ENCODE measurements at places on chromosomes 12 and 14. TPM values are rescaled to one million over a fixed set of nuclear protein-coding genes. Genes with fewer than 3 reads are reported as not detected.

DNA sequence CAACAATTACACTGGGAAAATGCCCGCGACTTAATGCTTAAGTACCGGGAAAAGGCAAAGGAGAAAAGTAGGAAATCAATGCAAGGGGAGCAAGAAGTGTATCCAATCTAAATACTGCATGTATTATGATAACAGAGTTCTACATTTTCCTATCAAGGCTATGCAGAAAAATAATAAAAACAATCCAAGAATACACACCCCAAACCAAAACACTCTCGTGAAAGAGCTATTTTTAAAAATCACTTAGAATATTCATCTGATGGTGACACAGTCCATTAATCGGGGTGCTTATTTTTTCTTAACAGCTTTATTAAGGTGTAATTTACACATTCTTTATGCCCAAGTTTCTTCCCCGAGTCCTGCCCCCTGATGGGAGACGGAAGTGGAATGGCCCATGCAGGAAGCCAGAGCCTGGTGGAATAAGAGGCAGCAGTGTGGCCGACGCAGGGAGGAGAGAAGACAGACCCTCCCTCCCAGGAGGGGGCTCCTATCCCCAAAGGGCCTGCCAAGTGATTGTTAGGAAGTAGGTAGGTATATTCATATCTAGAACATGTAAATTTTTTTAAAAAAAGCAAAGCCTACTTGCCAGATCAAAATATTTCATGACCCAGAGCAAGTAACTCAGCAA, 174.3 kb downstream of the FOXN3 start:
- no peak for DNase-seq

SLC39A5 gene
- polyA plus RNA-seq = 87.0 TPM

GRCh38 chr12:22396253-22396652, 61.7 kb upstream of the ST8SIA1 start:
- DNase-seq = no peak

DNA sequence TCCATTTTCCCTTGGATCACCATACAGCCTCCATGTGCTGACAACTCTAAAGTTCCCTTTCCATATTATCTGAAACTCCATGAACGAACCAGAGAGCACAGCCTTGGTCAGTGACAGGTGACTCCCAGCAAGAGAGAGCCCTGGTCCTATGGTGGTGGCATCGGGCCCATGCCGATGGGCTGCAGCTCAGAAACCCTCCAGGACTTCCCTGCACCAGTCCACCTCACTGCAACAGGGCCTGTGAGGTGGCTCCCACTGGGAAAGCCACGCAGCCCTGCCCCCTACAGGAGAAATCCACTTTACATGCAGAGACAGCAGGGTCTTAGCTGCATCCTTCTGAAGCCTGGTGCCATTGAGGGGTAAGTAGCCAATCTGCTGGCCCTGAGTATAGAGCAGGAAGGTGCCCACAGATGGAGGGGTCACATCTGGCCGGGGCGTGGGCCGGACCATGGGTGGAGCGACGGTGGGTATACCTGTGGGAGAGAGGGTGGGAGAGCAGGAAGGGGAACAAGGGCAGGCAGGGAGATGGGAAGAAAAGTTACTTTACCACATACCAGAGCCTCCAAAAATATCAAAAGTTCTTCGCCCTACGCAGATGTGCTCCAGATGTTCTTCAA, 24.7 kb downstream of the RTRAF start:
- DNase-seq = no peak

ISCU gene
- 99.2 TPM for polyA plus RNA-seq

DNA sequence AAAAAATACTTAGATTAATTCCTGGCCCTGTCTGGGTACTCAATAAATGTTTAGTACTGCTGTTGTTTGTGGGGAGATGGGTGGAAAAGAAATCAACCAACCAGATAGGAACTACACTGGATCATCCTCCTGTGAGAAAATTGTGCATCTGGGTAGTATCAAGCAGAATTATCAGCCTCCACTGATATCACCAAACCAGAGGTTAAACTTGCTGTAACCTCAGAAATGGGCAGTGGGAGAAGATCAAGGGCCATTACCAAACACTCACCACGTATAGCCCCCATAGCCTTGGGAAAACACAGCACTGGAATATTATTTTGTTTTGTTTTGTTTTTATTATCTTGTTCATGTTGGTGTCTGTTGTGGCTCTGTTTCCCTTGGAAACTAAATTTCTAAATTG, 19.7 kb downstream of the VEZT start:
- DNase-seq = no peak

DNA sequence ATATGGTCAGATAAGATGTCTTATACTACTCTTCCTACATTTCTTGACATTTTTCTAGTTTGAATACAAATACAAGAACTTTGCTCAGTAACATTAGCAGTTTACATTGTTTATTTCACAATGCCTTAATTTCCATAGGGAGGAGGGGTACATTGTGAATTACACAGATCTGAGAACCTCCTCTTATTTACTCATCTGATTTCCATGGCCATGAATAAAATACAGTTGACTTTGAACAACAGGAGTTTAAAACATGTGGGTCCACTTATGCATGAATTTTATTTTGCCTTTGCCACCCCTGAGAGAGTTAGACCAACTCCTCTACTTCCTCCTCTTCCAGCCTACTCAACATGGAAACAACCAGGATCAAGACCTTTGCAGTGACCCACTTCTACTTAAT, 67.7 kb downstream of the MGST1 start:
- DNase-seq = no peak

DNA sequence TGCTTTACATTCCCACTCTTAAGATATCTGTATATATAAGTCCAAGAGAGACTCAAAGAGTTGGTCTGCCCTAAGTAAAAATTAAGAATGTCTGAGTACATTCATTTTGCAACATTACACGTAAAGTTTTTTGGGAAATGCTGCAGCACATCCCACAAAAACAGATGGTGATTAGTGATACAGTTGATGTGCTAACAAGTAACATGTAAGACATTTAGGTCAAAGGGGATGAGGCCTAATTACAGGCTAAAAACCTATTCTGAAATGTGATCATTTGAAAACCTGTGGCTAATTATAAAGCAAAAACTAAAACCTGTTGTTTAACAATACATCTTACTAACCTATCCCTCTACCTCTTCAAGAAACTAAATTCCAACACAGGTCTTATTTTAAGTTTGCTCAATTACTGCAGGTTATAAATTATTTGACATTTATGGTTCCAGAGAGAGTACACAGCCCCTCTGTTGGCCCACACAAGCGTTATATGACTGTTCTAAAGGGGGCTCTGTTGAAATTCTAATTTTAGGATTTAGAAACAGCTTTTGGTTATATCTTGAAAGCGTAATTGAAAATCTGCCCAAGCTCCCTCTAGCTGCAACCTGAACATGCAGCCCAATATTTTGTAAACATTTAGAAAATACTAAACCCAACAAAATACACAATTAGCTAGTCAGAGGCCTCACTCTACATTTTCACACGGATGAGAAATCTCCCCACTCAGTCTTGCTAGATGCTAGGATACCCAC, 42.9 kb downstream of the BRAP start:
- DNase-seq = no peak

NANOG gene
- polyA plus RNA-seq = 0.09 TPM

DNA sequence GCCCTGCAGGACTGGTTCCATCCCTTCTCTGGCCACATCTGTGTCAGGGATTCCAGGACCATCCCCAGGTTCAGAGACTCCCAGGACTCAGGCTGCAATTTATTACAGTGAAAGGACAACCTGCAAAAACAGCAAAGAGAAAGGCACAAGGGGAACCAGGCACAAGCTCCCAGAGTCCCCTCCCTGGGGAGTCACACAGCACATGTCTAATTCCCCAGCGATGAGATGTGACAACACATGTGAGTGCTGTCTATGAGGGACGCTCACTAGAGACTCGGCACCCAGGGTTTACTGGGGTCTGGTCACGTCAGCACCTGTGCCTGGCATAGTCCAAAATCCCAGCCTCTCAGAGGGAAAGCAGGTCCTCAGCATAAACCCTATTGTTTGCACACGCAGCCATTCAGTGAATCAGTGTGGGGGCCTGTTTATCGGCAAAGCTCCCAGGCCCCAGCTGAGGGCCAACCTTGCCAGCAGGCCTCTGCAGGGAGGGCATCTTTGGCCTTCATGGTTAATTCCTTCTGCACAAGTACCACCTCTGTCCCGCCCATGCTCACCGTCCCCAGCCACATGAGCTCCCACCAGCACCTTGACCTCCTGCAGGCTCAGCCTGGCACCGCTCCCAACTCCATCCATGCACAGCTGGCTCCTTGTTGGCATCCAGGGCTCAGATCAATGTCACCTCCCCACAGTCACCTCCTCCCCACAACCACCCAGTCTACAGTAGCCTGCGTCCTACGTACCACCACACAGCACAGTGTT, 198.9 kb upstream of the SFSWAP start:
- no peak for DNase-seq

DNA sequence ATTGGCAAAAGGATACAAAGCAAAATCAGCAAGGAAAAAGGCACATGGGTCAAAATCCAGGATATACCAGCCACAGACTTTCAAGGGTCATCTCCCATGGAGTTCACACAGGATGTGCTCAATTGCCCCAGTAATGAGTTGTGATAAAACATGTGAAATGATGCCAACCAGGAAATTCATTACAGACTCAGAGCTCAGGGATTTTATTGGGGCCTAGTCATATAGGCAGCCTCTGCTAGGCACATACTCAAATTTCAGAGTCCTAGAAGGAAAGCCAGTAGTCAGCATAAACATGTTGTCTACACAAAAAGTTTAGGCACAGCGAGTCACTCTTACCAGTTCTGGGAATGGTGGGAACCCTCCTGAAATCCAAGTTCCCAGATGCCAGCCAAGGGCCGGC, 64.4 kb upstream of the OSBPL8 start:
- DNase-seq = peak; percentile 39

GDF11 gene
- 21.3 TPM for polyA plus RNA-seq

- DNase-seq = no peak
These were observed 9.1 kb upstream of the RPAP3 start for GRCh38 chr12:47714826-47715386.

GRCh38 chr14:104820669-104821228, 19.8 kb downstream of the ZBTB42 start:
- no peak for DNase-seq

DNA sequence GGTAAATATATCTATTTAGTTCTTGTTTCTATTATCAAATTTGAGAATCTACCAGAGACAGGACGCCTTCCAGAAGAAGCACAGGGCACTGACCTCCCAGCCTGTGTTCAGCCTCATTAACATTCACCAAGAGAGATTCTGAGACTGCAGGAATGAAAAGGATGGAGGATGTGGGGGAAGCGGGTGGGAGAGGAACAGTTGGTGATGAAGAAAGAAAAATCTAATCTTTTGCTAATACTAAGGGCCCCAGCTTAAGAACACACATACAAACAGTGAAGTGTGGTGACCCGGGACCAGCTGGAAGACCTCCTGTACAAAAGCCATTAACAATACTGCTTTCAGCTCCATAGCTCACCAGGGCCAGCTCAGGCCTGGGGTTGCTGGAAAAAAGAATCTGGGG, 160.5 kb downstream of the NUAK1 start:
- DNase-seq = no peak

DNA sequence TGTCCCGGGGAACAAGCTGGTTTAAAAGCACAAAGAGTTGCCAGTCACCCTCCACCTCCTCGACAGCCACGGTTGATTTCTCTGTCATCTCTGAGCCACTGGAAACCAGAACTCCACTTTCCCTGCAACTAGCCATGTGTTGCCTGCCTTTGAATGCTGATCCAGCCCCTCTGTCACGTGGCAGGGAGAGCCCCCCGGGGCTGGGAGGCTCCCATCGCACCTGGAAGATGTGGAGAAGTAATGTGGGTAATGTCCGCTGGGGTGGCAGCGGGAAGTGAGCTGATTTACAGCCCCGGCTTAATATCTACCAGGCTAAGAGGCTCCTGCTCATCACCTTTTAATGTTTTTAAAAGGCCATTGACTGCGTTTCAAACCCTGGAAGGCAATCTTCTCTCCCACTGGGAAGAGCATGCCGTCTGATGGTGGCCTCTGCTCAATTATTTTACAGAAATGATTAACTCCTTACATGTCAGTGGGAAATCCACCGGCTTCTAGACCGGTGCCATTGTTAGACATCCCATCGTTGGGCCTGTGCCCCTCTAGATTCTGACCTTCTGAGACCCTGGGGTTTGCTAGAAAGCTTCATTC, 7.4 kb downstream of the PRIMA1 start:
- no peak for DNase-seq

DNA sequence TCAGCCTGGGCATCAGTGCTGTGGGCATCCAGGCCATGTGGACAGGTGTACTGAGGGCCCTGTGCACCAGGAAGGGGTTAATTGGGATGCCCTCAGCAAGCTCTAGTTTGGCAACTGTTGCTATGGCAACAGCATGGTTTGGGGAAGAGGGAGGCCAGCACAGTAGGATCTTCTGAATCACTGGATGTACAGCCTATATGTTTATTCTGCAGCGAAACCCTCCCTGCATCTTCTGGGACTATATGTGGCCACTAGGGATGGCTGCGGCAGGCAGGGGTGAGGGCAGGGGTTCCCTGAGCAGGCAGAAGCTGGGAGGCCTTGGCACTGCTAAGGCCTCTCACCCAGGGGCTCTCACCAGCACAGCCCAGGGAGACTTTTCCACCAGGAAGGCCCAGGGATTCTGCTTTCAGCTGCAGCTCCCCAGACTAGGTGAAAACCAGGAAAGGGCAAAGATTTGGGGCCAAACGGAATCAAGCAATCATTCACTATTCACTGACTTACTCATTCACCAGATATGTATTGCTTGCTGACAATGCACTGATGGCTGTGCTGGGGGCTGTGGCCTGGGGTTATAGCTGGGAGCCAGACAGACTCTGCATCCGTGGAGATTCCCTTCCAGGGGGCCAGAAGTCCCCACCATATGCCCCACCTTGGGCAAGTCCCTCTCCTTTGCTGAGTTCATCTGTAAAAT, 42.8 kb downstream of the IRF2BPL start:
- no peak for DNase-seq

GRCh38 chr12:106585521-106586277, 2.9 kb downstream of the RFX4 start:
- DNase-seq = no peak

DNA sequence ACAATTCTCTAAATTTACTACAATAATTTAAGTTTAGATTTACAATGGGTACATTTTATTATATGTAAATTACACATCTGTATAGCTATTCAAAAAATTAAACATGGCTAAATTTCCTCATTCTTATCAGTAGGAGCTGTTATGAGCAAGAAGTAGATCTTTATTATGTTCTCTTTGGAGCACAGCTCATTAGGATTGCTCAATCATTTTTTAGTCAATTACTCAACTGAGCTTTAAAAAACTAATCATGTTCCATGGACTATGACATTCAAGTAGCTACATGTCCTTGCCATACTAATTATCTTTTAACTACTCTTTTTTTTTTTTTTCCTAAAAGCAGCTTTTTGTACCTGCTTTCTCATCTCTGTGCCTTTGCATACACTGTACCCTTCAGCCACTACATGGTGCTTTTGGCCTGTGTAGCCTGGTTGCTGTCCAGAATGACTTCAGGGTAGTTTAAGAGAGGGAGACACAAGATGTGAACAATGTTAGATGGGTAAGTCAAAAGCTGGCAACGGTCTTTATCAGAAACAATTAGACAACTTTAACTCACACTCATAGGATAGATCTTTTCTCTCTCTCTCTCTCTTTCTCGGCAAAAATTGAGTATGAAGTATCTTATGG, 69.0 kb downstream of the SSPN start:
- DNase-seq = no peak
